Ovary (tissue), 10 donors: ENCODE measurements at places on chromosomes 2 and 18. TPM values are rescaled to one million over a fixed set of nuclear protein-coding genes. Genes with fewer than 3 reads are reported as not detected.

DNA sequence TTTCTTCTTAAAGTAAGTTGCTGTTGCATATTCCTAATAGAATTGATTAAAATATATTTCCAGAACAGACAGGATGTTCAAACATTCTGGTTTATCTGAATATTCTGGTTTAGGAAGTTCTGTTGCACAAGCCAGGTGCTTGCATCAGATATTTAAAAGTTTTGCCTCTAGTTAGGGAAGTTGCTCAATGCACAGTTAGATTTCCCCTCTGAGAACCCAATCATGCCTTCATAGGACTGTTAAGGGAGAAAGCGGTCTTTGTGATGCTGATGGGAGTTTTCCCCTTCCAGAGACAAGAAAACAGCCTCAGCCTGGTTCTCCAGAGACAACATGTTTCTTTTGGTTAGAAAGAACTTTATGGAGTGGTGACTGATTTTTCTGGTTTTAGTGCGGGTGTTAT lies 65.6 kb upstream of the REV1 start:
- DNase-seq = no peak

DNA sequence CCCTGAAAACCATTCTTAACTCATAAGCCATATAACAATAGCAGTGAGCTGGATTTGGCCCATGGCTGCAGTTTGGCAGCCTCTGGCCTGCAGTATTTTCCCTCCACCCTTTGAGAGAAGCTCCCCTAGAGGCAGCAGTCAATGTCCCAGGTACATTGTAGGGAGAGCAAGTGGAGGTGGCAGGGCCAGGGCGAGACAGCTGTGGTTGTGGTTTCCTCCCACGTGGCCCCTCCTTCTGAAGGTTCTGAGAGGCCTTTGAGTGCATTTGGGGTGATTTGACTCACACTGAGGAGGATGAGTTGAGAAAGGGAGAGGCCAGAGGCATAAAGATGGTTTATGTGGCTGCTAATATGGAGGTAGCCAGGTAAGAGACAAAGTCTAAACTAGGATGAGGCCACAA lies 45.5 kb upstream of the LDAH start:
- DNase-seq = no peak

DNA sequence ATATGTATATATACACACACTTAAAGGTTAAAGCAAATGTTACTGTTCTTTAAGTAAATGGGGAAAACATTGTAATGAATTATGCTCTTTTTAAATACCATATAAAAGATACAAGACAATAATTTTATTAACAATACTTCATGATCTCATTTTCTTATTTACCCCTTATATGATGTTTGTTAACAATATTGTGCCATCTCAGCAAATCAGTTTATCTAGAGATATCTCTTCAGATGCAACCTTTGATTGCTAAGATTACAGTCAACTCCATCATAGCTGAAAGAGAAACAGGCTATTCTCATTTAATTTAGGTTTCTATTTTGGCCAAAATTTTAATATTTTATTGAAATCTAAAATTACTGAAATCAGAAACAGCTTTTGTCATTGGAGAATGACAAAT lies 197.9 kb downstream of the CALCRL start:
- DNase-seq = no peak

GRCh38 chr2:241925277-241925676 lies 55.7 kb downstream of the RTP5 start:
- no peak for DNase-seq

EPB41L3 gene
- 29.5 TPM for total RNA-seq

- no peak for DNase-seq
These were observed 48.4 kb upstream of the PIK3C3 start for GRCh38 chr18:41906528-41907146.

SPP2 gene
- total RNA-seq = not detected

KCNK3 gene
- 3.1 TPM for total RNA-seq

- no peak for DNase-seq
These were observed 2035.3 kb upstream of the CELF4 start for GRCh38 chr18:39600894-39601293.

DNA sequence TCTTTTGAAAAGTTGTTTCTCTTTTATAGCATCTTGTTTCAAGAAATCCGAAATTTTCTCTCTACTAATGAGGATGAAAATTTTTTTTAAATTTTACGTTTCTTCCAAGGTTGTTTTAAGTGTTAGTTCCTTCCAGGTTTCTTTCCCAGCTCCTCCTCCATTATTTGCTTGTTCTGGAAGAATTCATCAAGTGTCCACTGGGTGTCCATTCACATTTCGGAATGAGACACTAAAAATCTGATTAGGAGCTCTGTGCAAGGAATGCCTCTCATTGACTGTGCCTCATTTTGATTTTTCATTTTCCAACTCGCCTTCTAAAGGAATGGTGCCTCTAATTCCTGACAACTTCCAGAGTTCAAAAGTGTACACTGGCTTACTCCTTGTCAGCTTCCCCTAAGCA lies 6.1 kb downstream of the SP100 start:
- DNase-seq = no peak

GRCh38 chr2:170926743-170927297 lies 2.2 kb upstream of the GORASP2 start:
- no peak for DNase-seq

DNA sequence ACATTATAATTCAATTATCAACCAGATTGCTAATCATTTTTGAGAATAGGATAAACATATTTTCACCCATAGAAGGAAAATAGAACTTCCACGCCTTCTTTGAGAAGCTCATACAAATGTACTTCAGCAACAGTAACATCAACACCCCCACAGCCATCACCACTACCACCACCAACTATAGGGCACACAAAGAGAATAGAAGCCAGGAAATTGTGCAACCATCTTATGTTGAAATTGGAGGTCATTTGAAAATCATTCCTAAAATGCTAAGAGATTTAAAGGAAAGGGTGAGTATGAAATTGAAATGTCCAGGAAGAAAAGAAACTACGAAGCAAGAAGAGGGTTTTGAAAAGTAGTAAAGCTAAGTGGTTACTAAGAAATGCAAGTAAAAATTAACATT lies 563.4 kb downstream of the ZNF804A start:
- DNase-seq = no peak

SKOR2 gene
- total RNA-seq = not detected

CRYGD gene
- total RNA-seq = not detected

GALNT5 gene
- not detected for total RNA-seq

SCN2A gene
- 0.61 TPM for total RNA-seq

DNA sequence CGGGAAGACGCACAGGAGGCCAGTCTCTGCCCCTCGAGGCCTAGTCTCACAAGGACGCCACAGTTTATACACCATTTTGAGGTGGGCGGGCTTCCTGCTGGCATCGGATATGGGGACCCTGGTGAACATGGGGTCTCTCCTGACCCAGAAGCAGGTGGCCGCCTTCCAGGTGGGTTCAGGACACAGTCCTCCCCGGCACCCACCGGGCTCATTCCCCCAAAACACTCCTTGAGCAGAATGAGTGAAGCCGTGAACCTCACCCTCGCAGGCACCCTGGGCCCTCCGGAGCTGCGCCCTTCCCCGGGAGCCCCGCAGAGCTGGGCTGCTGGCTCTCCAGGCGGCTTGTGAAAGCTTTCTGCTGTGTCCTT lies 6.5 kb downstream of the NFATC1 start:
- DNase-seq = no peak

- DNase-seq = no peak
These were observed 19.5 kb downstream of the ANKRD30B start for GRCh38 chr18:14767474-14767873.

DNA sequence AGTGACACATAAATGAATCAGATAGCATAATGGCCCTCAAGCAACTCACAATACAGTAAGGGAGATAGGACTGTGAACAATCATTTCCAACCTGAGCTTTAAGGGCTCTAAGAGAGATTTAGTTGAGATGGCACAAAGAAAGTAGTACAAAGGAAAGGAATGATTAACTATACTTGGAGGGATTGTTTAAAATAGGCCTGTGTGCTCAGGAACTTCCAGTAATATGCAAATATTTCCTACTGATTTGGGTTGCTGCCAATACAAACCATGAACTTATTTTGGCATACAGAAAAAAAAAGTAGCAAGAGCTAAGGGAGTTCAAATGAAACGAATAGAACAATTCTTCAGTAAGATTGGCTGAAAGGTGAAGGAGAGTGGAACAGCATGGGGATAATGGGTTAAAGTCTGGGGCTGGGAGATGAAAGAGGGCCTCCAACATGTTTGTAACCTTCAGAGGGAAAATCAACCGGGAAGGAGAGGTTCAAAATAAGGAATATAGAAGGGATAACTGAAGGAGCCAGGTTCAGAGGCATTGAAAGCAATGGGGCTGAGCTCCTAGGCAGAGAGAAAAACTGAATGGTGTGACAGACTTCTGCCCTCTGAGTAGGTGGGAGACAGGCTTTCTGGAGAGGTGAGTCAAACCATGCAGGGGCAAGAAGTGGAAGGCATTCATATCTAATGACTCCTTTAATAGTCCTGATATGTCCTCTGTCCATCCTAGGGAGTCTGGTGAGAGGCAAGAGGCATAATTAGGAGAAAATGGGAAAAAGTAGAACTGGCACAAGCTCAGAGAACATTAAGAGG lies 83.5 kb downstream of the DNAH7 start:
- DNase-seq = no peak

PARD3B gene
- 33.7 TPM for total RNA-seq

DNA sequence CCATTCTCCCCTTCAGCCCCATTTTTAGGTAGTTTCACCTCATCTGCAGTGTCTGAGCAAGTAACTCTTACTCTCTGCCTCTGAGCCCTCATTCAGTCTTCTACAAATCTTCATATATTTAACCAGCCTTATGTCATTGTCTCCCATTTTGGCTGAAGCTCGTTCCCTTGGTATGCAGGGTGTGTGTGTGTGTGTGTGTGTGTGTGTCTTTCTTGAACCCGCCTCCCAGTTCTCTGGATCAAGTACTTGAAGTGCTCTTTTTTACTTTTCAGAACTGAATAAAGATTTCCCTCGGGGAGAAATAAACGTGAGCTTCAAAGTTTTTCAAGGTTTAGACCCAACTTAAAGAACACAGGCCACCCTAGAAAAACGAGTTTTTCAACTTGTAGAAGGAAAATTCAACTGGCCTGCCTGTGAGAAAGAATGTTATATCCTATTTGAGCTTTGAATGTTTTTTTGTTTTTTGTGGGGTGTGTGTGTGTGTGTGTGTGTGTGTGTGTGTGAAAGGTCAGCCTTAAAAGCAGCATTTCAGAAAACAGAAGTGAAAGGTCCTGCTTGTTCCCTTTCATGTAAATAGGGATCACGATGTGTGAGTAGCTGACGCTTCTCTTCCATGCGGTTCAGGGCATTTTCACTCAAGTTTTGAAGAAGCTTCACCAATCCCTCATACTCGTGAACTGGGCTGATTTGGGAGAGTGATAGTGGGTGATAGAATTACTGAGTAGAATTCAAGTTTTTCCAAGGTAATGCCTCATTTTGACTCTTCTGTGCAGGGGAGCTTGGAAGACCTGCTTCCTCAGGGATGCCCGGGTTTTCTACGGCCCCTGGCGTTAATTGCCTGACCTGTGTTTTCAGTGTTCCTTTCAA lies 50.6 kb upstream of the EML6 start:
- no peak for DNase-seq

SERPINB12 gene
- not detected for total RNA-seq

RSAD2 gene
- 9.2 TPM for total RNA-seq

DNA sequence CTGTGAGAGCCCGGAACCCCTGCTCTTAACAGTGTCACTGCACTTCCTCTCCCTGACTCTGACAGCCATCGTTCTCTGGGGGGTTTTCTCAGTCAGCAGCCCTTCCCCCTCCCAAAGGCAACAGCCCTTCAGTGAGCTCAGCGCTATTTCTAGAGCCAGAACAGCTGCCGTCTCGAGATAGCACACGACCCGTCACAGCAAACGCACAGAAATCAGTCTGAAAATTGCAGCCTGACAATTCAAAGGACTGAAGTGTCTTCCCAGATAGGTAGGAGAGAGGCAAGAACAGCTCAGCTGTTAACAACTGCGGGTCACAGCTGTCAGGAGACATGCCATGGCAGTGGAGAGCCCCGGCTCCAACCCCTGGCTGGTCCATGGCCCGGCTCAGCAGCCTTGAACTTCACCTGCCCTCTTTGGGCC lies 45.4 kb downstream of the ST8SIA5 start:
- no peak for DNase-seq

GRCh38 chr18:45355944-45356520 lies 259.2 kb upstream of the SLC14A2 start:
- no peak for DNase-seq

- no peak for DNase-seq
These were observed 364.2 kb downstream of the ZNF516 start for GRCh38 chr18:76130845-76131244.

GRCh38 chr2:177771191-177771590 lies 301.4 kb downstream of the PDE11A start:
- DNase-seq = no peak

- DNase-seq = no peak
These were observed 90.3 kb downstream of the OLA1 start for GRCh38 chr2:174158003-174158402.

DNA sequence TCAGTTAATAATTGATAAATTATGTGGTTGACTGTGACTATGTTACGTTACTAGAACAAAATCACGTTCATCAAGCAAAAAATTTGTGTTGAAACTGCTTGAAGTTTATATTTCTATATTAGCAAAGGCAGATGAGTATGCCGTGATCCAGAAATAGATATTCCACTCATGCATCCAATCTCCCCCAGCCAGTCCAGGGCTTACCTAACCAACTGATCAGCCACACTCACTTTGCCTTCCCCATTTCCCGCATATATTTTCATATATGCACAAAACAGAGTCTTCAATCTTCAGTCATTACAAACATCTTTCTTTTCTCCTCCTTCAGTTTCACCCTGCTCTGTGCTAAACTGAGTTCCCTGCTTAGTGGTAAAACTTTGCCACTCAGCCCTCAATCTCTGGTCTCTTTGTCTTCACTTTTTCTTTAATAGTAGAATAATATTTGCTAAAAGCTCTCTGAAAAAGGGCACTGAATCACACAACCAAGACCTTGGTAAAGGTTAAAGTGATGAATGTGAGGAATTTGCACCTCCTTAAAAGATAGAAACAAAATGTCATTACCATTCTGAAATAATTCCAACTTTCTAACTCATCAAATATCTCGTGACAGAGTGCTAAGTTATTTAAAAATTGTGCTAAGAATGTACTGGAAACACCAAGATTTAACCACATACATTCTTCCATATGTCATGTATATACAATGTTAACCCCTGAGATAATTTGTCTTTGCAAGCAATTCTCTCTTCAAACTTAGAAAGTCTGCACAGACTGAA lies 893.2 kb upstream of the CRIM1 start:
- DNase-seq = no peak

DNA sequence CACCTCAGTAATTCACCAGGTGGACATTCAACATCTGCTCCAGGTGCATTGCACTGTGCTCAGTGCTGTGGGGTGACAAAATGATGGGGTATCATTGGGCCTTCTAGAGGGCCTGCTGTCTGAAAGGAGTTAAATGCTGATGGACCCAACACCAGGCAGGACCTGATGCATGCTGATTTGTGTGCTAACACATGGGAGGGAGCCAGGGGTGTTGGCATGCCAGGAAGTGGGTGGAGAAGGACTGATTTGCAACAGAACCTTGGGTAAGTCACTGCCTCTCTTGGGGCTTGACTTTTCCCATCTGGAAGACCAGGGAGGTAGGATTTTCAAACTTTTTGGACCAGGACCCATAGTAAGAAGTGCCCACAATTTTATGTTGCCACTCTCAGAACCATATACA lies 57.9 kb upstream of the CXCR4 start:
- DNase-seq = no peak

ARHGAP25 gene
- total RNA-seq = 8.5 TPM
